Stimulated activated CD8-positive, alpha-beta memory T cell treated with anti-CD3 and anti-CD28 coated beads, Interleukin-15, amount 100 ng/mL, for 1 hour (primary cell): ENCODE measurements at places on chromosomes 1 and 21.

GRCh38 chr1:165351863-165352441 is 4.6 kb downstream of the LMX1A start:
- no peak for DNase-seq

DNA sequence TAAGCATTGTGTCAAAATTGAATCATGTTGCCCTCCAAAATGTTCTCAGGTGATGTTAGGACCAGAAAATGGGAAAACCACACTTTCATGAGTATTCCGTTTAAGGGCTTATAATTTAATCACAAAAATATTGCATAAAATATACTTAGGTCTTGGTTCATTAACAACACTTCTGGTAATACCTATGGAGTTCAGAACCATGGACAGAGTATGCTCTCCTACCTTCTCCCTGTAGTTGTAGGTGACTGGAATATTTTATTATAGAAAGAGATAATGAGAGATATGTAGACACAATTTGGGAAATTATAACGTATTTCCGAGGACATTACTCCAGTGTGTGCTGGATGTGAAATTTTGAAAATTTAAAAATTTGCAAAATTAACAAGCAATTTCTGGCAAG is 232.5 kb downstream of the NCAM2 start:
- DNase-seq, result no peak

GRCh38 chr21:30582870-30583269 is 7.3 kb downstream of the KRTAP22-2 start:
- DNase-seq, result no peak

GRCh38 chr1:98887507-98887906 is 117.2 kb downstream of the PLPPR5 start:
- DNase-seq, result no peak

DNA sequence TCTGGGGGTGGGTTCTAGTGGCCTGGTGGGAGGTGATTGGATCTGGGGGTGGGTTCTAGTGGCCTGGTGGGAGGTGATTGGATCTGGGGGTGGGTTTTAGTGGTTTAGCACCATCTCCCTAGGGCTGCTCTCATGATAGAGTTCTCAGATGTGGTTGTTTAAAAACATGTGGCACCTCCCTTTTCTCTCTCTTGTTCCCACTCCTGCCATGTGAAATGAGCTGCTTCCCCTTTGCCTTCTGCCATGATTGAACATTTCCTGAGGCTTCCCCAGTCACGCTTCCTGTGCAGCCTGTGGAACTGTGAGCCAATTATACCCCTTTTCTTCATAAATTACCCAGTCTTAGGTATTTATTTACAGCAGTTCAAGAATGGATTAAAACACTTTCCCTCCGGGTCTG is 327.3 kb upstream of the AJAP1 start:
- no peak for DNase-seq

DNA sequence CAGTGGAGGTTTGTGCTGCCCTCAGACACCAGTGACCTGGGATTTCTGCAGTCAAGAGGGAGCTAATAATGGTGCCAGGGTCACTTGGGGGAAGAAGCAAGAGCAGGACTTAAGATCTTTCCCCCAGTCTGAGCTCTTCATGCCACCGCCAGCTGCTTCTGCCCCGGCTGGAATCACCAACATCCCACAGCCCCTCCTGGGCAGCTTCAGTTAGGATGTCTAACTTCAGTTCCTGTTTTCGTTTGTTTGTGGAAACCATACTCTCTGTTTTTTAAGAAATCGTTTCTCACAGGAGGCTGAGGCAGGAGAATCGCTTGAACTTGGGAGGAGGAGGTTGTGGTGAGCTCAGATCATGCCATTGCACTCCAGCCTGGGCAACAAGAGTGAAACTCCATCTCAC is 25.6 kb upstream of the PRDM2 start:
- no peak for DNase-seq

- DNase-seq, result no peak
Measured at GRCh38 chr1:67803380-67804279, 29.6 kb downstream of the GNG12 start.

DNA sequence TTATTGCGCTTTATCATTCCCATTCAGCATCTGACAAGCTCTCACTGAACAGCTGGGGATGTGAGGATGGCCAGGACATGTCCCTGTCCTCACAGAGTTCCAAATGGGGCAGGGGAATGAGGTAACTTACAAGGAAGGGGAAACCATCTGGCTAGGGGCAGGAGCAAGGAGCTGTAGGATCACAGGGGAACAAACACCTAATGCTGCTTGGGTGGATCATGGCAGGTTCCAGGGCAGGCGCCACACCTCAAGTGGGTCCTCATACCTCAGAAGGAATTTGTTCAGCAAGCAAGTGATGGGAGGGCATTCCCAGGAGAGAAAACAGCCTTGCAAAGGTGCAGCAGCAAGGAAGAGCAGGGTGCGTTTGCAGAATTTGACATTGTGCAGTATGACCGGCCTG is 35.1 kb upstream of the GRIK3 start:
- DNase-seq, result no peak

- no peak for DNase-seq
Measured at GRCh38 chr1:64047549-64047996, 155.8 kb upstream of the UBE2U start.

- no peak for DNase-seq
Measured at GRCh38 chr21:34367320-34367935, 3.6 kb downstream of the KCNE2 start.

DNA sequence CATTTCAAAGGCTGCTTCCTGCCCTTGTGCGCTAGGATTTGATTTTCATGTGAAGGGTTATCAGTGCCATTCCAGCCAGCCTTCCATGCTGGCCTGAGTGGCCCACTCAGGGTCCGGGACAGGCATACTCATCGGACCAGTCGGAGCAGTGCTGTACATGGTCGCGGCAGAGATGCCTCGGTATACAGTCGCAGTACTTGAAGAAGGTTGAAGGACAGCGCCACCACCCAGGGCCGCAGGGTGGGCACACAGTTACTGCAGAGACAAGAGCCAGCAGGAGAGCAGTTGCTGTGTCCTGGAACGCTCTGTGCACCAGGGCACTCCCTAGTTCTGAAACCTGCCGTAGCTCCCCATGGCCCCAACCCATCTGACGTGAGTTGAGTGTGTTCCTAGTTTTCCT is 9.1 kb downstream of the LDLRAD1 start:
- DNase-seq, result no peak

- no peak for DNase-seq
Measured at GRCh38 chr1:22880174-22880601, 92.5 kb downstream of the LACTBL1 start.

- no peak for DNase-seq
Measured at GRCh38 chr1:87103074-87103473, 188.6 kb downstream of the HS2ST1 start.
